Fibroblast of lung (primary cell): ENCODE measurements at places on chromosomes 7 and 10. TPM values are rescaled to one million over a fixed set of nuclear protein-coding genes. Genes with fewer than 3 reads are reported as not detected.
A peak's percentile ranks its signal among the peaks of the same experiment; 100 is the strongest.

Gene PIP
- polyA plus RNA-seq: not detected in 2 replicates

Gene PPP1R9A
- 0.38 and 0.68 TPM in 2 replicates for polyA plus RNA-seq

- peak; percentile 77 for DNase-seq
Measured at GRCh38 chr10:3886191-3886590, 101.2 kb upstream of the KLF6 start.

GRCh38 chr10:61471491-61471890, 18.3 kb upstream of the TMEM26 start:
- peak; percentile 84 for DNase-seq

- no peak for DNase-seq
Measured at GRCh38 chr7:77266291-77266794, 66.7 kb upstream of the FGL2 start.

GRCh38 chr10:93143281-93143680, 69.6 kb downstream of the CYP26A1 start:
- DNase-seq: no peak

- DNase-seq: no peak
Measured at GRCh38 chr7:77753173-77753572, 45.1 kb downstream of the TMEM60 start.

- DNase-seq: no peak
Measured at GRCh38 chr7:91291902-91292301, 27.7 kb downstream of the FZD1 start.

DNA sequence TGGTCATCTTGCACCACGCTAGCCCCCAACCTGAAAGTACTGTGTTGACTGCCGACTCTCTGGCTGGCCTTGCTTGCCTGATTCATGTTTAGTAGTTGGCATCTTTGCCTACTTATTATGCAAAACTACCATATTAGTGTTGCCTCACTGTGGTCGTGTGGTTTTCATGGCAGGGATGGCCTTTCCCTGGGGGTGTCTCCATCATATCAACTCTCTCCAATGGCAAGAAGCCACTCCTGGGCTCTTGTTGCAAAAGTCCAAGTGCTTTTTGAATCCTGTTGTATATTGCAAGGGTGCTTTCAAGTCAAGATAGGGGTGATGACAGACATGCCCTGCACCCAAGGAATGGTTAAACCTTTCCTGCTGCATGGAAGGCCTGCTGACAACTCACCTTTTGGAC, 39.4 kb downstream of the ABLIM1 start:
- no peak for DNase-seq

- DNase-seq: peak; percentile 0
Measured at GRCh38 chr10:55287346-55287745, 486.3 kb upstream of the PCDH15 start.

DNA sequence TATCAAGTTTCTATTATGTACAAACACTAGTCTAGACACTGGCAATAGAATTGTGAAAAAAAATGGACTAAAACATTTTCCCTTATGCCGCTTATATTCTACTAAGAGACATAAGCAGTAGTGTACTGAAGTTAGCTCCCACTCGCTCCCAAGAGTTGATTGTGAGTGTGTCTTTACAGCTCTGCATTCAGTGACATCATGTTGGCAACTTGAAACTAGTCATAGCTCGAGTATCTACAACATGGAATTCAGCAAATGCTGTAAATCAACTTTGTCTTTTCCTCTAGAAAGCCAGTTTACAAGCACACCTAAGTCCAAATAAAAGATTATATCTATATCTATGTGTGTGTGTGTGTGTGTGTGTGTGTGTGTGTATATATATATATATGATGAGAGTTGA, 58.8 kb upstream of the MAGI2 start:
- no peak for DNase-seq

DNA sequence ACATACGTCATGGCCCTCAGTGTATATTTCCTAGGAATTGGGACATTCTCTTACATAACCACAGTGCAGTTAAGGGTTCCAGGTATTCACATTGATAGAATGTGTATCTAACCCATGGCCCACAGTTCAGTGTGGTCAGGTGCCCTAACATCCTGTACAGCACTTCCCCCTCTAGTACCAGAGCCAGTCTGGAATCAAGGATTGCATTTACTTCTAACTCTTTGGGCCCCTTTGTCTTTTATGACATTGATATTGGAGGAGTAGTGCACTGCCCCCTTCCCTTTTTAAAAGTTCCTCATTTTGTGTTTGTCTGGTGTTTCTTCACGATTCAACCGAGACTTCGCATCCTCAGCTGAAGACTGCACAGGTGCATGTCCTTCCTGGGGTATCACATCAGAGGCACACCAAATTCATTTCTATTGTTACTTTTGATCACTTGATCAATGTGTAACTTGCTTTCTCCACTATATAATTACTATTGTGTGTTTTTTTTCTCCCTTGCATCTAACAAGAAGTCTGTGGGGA, 22.4 kb upstream of the NPFFR1 start:
- DNase-seq: no peak

- peak; percentile 66 for DNase-seq
Measured at GRCh38 chr10:30063099-30063498, 3.7 kb upstream of the JCAD start.

DNA sequence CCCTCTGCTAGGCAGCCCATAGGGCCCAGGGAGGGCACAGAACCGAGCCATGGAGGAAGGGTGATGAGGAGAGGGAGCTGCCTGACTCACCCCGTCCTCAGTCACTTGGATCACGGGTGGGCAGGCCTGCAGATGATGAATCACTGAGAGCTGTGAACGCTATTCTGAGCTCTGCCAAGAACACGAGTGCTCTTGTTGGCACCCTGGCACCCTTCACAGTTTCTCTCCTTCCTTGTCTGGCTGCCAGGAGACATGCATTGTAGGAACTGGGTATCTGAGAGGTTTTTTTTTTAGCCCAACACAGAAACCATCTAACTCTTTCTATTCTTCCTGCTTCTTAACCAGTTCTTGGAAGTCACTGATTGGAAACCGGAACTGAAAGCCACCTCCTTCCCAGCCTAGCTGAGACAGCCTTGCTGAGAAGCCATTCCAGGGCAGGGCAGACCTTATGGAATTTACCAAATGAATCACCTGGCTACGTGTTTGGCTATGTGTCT, 82.1 kb downstream of the SLC37A3 start:
- peak; percentile 62 for DNase-seq

DNA sequence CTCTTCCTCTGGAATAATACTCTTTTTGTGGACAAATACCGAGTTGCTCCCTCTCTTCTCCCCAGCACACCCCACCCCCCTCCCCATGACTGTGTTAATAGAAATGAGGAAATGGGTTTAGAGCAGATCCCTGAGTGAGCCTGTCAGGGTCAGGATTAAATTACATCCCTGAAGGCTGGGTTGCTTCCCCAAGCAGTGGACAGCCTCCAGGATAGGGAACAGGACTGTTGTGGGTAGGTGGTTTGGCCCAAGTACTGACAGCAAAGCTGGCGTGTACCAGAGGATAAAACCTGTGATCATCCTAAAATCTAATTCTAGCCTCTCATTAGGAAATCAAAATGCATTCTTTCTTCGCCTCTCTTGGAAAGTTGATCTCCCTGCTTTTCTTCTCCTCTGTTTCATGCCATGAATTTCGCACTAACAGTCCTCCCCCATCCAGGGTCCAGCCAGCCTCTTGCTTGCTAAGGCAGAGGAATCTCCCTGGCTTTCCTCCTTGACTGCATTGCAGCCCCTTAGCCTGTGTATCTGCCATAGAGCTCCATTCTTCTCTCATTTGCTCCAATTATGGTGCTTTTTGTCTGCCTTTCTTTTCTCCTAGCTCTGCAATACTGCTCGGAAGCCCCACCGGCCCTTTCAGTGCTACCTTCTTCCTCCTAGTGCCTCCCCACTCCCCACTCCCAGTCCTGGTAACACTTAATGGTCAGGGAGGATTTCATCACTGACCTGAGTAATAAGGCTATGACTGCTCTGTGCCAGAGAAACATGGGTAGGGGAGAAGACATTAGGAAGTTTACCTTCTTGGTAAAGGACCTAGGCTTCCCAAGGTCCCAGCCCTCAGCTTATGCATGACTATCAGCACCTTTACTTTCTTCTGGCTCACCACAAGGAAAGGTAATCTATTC, 8.4 kb downstream of the LRRC4 start:
- DNase-seq: peak; percentile 66

Gene KDM7A
- 0.96 and 1.9 TPM in 2 replicates for polyA plus RNA-seq
